SK-N-SH (cell line): ENCODE measurements at places on chromosomes 7 and 10. TPM values are rescaled to one million over a fixed set of nuclear protein-coding genes. Genes with fewer than 3 reads are reported as not detected.

GRCh38 chr10:116286626-116287200 lies 13.7 kb upstream of the GFRA1 start:
- DNase-seq = no peak

- no peak for DNase-seq
These were observed 58.1 kb upstream of the TES start for GRCh38 chr7:116152276-116152675.

DNA sequence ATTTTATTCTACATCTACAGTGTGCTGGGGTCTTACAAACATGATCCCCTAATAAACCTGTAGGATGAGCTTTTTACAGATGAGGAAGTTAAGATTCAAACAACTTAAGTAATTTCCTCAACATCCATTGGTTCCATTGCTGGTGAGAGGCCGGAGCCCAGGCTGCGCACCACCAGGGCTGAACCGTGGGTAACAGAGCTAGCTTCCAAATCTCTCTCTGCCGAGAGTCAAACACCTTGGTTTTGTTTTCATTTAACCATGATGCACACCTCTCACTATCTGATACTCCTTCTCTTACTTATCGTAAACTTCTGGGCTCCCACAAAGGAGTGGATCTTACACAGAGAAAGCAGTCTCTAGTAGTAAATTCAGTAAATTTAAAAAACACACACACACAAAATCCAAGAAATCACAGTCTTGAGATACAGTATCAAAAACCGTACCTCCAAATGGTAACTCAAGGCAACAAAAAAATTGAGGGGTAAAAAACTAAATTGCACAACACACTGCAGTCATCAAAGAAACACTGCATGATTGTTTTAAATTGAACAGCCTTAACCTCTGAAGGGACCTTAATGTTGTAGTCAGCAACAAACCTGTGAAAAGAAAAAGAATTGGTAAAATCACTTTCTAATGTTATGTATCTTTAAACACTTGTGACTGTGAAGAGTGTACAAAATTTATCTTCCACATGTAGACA lies 20.5 kb downstream of the SGMS1 start:
- no peak for DNase-seq

DNA sequence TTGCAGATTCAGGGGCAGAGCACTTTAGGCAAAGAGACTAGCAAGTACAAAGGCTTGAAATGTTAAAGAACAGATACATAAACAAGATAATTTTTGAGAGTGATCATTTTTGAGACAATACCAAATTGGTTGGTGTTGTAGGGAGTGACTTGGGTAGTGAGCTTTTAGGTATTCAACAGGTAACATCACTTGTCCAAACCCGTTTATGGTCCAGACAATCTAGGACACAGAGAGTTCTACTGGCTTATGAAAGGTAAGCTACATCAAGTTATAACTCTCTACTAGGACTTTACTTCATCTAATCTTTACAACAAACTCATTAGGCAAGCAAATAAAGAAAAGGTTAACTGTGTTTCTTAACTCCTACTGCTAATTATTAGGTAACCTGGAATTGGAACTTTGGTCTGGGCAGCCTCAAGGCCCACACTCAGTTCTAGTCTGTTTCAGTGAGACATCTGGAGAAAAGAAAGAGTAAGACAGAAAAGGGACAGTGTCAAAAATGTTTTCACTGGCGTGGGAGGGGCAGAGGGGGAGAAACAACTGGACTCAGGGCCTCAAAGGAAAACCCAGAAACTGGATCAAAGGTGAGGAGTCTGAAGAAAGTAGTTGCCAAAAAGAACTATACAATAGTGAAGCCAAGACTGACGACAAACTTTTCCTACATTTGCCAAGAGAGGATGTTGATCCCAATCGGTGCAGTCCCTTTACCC lies 39.2 kb downstream of the GNAT3 start:
- DNase-seq = no peak

- peak; percentile 63 for DNase-seq
These were observed 1.5 kb downstream of the GNB2 start for GRCh38 chr7:100675105-100675451.

DNA sequence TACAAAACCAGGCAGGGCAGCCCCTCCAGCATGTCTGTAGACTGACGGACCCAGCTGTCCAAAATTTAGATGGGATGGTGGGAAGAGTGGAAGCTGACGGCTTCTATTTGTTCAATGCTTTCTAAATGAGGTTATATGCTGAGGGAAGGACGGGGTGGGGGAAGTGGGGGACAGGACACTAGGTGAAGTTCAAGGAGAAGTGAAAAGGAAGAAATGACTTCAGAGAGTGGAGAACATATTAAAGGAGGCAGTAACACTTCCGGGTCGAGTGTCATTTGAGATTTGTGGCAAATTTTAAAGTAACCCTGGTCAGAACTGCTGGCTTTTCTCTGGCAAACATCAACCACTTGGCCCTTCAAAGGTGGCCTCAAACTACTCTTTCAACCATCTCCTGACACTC lies 9.4 kb downstream of the PIP4K2A start:
- DNase-seq = no peak

DNA sequence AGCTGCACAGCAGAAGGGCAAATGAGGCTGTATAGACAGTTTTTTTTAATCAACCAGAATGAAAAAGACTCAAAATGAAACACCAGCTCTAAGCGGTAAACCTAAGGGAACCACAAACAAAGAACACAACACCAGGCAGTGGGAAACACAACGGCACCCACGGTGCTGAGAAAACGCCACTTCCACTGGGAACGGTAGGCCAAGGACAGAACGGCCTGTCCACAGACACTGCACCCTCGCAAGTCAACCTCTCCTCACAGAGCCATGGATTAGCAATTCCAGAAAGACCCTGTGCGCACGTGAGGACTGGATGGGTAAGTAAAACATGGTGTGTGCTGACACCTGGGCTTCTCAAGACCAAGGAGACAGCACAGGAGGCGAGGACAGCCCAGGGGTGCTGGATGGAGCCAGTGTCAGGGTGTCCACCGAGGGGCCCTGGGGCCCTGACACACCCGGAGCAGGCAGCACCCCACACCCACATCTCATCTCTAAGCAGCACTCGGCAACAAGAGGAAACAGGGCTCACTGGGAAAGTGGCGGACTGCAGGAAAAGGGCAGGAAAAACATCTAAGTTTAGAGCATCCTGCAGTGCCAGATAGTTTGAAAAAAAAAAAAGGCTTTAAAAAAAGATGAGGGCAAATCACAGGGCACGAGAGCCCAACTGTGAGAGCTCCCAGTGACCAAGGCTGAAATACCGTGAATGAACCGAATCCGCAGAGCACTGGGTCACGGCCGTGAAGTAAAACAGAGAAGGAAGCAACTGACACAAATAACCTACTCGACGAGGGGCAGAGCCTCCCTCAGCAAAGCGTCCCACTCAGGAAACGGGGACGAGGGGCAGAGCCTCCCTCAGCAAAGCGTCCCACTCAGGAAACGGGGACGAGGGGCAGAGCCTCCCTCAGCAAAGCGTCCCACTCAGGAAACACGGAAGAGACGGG lies 120.2 kb downstream of the MAD1L1 start:
- DNase-seq = no peak

DNA sequence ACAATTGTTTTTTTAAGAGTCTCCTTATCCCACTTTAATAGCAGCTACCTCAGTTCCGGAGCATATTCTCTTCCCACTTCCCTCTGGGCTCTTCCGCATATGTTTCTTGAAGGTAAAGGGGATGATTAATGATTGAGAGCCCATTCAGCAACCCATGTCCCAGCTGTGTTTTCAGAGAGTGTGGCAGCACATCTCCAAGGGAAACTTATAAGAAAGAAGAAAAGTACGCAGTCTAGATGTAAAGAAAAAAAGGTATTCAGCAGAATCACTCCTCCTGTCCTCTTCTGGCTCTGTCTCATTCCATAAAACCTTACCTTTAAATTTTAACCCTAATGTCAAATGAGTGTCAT lies 9.7 kb upstream of the ANKRD7 start:
- DNase-seq = no peak

DNA sequence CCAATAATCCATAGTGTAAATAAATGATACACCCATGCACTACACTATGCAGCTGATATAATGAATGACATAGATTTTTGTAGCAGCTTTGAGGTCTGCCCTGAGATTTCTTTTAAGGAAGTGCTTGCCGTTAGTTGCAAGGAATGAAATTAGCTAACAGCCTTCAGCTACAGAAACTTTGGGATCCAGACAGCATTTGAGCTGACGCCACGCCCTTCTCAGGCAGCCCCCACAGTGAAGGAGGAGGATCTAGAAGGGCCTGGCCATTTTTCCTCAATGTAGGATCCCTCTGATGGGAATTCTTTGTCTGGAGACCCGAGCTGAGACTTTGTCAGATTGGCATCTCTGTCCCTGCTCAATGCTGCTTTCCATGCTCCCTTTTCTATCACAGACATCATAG lies 6.1 kb upstream of the PDK4 start:
- no peak for DNase-seq

DNA sequence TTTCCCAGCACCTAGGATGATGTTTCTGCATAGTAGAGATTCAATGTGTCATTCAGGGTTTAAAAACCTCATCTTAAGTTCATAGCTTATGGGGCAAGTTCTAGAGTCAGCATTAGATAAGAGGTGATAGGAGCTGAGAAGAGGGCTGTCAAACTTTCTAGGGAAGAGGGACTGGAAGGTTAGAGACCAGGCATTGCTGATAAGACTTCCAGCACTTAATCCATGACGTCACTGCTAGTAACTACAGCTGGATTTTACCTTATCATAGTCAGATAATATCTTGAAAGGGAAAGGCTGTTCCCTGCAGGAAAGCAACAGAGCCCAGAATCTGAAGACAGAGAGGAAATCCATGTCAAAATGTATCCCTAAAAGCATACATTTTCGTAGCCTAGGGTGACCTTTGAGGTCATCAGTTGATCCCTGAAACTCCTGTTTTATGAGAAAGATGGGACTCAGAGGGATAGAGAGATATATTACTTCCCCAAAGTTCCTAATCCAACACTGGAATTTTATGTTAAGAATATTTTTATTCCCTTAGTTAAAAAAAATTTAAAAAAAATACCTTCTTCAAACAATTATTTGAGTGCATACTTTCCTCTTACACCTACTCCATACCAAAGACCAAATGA lies 3.3 kb upstream of the CPED1 start:
- peak; percentile 72 for DNase-seq

- DNase-seq = no peak
These were observed 3.1 kb upstream of the IRF5 start for GRCh38 chr7:128934361-128935341.

GRCh38 chr7:119935418-119936025 lies 337.5 kb upstream of the KCND2 start:
- peak; percentile 12 for DNase-seq

DNA sequence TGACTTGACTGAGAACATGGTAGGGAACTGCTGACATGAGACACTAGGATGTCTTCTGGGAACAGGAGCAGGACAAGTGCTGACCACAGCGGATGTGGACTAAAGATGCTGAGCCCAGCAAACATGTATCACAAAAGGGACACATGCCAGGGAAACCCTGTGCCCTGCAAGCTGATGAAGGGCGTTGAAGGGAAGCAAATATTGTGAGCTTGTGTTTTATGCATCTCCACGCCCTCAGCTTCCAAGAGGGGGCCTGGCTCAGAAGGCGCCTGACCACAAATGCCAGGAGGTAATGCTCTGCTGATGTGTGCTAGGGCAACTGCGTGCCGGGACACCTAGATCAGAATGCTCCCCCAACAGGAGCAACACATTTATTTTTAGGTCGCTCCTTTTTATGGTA lies 207.3 kb downstream of the CXCL12 start:
- DNase-seq = no peak

GRCh38 chr10:109341986-109342385 lies 581.3 kb downstream of the XPNPEP1 start:
- no peak for DNase-seq

- no peak for DNase-seq
These were observed 4.8 kb upstream of the PDE1C start for GRCh38 chr7:32074787-32075585.

DNA sequence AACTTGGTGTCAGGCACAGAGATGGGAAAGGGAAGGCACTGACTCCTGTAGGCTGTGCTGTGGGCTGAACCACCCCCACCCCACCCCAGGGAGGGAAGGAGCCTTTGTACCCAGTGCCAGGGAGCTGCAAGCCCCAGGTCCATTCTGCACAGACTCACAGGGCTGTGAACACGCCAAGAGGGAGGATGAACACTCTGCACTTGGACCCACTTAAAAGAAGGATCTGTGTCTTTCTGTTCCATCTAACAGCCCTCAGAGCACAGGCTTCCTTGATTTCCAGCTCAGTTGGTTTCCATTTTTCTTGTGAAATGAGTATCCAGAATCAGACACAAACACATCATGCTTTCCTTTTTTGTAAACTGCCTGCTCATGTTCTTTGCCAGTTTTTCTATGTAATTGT lies 84.9 kb downstream of the GRB10 start:
- no peak for DNase-seq

DNA sequence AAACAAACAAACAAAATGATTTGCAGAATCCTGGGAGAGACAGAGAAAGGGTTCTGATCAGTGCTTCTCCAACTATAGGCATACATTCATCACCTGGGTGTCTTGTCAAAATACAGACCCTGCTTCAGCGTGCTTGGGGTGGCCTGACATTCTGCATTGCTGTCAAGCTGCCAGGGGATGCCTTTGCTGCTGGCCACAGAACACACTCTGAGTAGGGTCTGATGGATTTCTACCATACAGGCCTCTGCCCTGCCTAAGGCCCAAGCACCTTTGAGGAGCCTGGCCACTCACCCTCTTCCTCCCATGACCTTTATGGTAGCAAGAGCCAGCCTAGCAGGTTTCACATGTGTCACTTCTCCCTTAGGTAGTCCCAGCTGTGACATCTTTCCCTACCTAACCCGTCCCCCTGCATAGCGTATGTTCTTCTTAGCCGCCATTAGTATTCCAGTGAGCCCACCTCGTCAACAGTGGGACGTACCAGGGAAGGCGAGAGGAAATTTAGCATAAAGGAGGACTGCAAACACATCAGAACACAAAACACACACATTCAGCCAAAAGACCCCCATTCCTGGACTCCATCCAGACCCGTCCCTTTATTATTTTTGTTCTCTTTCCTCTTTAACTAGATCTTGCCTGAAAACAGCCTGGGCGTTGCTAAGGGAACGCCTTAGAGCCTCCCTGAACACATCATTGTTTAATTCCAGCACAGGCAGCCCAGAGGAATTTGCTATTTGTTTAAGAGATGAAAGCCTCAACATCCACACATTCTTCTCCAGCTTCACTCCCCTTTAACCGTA lies 43.9 kb upstream of the PODXL start:
- DNase-seq = no peak

DNA sequence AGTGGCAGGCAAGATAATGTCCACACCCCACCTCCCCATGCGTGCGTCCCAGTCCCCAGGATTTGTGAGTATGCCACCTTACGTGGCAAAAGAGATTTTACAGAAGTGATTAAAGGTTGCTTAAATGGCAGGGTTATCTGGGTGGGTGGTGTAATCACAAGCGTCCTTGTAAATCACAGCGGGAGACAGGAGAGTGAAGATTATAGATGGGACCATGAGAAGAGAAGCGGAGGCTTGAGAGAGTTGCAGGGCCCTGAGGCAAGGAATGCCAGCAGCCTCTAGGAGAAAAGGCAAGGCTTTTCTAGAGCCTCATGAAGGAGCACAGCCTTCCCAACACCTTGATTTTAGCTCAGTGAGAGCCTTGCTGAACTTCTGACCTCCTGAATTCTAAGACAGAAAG lies 10.2 kb downstream of the ZRANB1 start:
- no peak for DNase-seq

GRCh38 chr7:142865766-142866165 lies 10.9 kb downstream of the EPHB6 start:
- DNase-seq = peak; percentile 38

GRCh38 chr10:1366322-1366691 lies 310.1 kb downstream of the WDR37 start:
- peak; percentile 14 for DNase-seq

- DNase-seq = peak; percentile 88
These were observed 53.7 kb upstream of the DPYSL4 start for GRCh38 chr10:132133005-132133404.

Gene UPK3BL2
- 6.4 and 10.4 TPM in 2 replicates for polyA plus RNA-seq

Gene PRF1
- not detected in 2 replicates for polyA plus RNA-seq

Gene CRTAC1
- polyA plus RNA-seq = 0.05 and 0.18 TPM in 2 replicates

Gene GPNMB
- 13.8 and 24.9 TPM in 2 replicates for polyA plus RNA-seq

Gene CCDC201
- polyA plus RNA-seq = not detected in 2 replicates
